ENCODE measurements at places on chromosomes 6 and 20. TPM values are rescaled to one million over a fixed set of nuclear protein-coding genes. Genes with fewer than 3 reads are reported as not detected.

DNA sequence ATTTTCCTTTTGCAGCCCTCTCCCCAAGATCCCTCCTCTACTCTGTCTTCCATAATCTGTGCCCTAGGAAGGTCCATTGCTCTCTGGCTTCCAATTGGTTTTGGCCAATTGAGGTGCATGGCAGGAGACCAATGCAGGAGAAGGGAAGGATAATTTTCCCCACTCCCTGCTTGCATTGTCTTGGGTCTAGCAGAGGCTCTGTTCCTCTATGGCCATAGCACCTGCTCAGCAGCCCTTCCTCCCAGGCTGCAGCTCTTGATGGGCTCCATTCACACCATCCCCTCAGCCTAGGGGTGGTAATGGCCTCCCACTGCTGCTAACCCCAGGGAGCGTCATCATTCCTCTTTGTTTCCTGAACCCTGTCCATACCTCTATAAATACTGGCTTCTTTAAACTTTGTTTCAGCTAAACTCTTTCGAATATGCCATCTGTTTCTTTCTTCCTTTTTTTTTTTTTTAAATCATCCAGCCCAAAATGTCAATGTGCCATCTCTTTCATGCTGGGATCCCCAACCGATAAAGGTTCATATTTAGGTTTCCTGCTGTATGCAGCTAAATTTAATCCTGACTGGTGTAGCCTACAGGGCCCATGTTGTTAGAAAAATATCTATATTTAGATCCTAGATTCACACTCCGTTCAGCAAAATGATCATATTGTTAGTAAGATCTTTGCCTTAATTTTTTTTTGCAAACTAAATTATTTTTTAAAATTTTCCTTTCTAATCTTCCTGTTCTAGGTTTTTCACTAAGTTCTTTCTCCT, 63.8 kb downstream of the HECA start:
- no peak for DNase-seq

The PLCB4 gene
- 24.1 TPM for total RNA-seq

GRCh38 chr6:37038292-37039198, 33.1 kb downstream of the FGD2 start:
- DNase-seq = no peak

The MAP7 gene
- total RNA-seq = 6.9 TPM

The NRSN1 gene
- not detected for total RNA-seq
